ENCODE measurements at places on chromosomes 6 and 20.

- no peak for DNase-seq
These were observed 15.3 kb upstream of the TCF15 start for GRCh38 chr20:625360-625932.

- no peak for DNase-seq
These were observed 105.8 kb upstream of the SPTLC3 start for GRCh38 chr20:12902992-12903391.

DNA sequence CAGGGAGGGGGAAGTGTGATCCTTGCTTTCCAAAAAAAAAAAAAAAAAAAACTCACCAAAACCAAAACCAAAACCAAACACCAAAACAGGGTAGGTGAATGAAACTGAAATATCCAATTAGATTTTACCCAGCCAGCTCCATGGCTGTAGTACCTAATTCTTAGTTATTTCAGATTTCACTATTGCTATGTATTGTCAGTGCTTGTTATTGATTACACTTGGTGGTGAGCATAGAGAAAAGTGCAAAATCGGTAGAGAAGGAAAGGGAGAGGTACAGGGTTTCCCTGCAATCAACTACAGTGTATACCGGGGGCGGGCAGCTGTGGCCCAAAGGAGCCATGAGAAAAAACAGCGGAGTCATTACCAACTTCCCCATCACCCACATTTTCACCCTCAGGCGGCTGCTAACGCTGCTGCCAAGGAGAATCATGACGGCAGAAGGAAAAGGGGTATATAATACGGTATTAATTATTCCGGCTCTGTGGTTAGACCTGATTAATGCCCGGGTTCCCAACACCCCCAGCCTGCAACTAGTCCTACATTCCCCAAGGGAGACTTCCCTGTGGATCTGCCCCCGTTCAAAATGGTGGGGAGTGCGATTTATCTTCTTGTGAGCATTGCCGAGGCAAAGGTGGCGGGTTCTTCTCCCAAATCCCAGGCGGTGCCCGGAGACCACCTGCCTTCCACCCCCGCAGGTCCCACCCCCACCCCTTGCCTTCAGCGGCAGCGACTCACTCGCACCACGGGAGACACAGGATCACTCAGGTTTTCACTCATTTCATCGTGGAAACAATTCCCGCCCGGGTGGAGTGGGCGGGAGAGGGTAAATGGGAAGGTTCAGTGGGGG is at the start of gene C6orf62:
Gene C6orf62 (minus strand): TSS at position 30 of the 847 bp plus-strand sequence. CDS start 486 bp downstream, outside the sequence.
- no peak for DNase-seq

DNA sequence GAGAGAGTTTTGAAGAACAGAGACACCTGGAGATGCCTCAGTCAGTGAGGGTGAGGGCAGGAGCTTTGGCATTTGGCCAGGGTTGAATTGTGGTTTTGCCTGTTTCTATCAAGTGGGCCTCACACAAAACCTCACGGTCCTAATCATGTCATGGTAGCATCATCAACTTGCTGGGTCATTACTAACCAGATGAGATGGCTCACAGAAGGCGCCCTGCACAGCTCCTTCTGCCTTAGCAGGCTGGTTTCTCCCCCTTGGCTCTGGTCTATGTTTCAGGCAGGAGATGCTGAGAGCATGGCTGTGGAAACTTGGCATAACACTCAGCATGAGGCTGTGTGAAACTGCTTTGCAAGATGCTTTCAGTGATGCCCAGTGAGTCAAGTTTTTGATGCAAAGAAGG is 99.3 kb downstream of the LRRC1 start:
- no peak for DNase-seq

DNA sequence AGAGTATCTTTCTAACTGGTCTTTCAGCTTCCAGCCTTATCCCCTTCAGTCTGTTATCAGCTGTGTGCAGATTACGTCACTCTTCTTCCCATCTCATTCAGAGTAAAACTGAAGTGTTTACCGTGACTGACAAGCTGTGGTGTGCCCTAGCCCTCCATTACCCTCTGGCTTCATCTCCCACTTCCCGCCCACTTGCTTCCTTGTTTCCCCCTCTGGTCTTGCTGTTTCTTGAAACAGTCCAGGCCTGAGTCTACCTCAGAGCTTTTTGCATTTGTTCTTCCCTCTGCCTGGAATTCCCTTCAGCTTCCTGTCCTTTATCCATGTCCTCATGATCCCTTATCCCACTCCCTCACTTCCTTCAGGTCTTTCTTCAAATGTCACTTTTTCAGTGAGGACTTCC is 66.9 kb downstream of the CARMIL1 start:
- DNase-seq, result no peak

DNA sequence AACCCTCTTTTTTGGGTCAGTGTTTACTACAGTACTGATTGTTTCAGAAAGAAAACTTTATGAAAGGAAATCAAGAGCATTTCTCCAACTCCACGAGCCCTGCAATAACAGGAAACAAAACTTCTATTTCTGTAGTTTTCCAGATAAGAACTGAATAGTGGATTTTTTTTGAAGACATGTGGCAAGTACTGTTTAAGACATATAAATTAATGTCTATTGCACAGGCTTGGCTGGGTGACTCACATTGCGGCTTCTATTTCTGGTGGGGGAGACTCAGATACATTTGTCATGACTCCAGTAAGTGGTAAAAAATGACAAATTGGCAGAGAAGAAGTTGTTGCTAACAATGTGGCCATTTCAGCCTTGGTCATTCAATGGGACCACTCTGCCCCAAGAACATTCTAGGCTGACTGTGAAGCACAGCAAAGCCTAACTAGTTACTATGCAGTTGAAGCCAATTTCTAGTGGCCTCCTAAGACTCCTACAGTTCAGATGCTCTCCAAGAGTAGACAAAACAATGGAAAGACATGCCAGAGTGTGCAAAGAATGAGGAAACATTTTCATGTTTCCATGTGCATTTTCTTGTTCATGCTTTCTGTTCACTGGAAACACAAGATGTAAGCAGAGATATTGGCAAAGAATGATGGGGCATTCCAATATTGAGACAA is 200.9 kb downstream of the EDN1 start:
- DNase-seq, result no peak

DNA sequence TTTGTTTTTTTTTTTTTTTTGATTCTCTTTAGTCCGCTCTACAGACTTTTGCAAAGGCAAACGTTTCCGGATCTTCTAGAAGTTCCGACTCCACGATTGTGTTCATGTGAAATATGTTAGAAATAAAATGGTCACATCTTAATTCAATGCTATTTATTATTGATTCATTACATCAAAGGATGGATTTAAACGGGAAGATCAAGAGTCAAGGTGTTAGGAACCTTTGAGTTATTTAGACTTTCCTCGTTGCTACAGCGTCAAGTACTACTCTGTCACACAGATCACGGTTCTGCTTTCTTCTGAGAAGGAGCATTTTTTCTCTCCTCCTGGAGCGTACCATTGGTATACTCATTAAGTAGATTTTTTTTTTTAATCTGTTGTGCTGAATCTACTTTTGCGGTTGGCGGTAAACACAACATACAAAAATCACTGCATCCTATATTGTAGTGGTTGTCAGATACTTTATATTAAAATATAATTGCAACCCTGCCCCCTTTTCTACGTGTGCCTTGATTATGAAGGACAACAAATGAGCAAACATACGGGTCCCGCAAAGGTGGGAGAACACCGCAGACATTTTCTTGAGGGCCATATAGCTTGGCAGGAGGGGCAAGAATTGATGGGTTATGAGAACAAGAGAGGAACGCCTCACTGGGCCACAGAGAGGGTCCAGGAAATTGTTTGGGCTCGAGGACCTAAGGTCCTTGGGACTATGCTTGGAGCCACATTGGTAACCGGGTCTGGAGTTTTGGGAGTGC is 17.5 kb downstream of the HMGN4 start:
- no peak for DNase-seq

DNA sequence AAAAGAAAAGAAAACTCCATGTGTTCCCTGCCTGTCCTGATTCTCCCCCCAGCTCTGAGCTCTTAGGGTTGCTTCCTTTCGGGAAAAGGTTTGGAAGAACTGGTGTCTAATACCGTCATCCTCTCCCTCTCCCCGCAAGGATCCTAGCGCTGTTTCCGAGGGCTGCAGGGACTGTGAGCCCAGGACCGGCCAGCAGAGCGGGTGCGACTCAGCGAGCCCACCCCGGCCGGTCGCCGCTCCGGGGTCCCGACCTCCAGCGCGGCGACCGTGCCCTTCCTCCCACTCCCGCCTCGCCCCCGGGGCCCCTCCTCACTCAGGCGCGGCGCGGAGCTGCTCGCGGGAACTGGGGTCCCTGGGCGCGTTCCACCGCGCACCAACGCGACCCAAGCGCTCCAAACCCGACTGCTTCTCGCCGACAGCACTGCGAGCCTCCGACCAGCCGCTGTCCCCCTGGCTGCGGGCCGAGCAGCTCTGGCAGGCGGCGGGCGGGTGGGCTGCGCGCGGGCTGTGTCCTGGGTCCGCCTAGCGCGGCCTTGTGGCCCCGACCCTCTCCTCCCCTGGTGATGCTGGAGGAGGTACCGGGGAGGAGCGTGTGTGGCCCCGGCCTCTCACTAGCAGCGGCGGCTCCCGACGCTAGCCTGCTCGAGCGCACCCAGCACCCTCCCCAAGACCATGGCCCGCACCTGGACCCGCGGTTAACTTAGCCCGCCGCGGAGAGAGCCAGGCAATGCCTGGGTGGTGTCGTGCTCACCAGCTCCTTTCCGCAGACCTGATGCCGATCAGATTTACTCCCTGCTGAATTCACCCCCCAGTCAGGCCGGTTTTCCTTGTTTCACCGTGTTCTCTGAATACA is at the start of gene PLA2G7:
Gene PLA2G7 (minus strand): TSS at position 509 of the 853 bp plus-strand sequence. CDS start 12,484 bp downstream, outside the sequence.
- no peak for DNase-seq

Data from iPS DF 6.9 (cell line).